ENCODE measurements at places on chromosomes 2 and 18.

DNA sequence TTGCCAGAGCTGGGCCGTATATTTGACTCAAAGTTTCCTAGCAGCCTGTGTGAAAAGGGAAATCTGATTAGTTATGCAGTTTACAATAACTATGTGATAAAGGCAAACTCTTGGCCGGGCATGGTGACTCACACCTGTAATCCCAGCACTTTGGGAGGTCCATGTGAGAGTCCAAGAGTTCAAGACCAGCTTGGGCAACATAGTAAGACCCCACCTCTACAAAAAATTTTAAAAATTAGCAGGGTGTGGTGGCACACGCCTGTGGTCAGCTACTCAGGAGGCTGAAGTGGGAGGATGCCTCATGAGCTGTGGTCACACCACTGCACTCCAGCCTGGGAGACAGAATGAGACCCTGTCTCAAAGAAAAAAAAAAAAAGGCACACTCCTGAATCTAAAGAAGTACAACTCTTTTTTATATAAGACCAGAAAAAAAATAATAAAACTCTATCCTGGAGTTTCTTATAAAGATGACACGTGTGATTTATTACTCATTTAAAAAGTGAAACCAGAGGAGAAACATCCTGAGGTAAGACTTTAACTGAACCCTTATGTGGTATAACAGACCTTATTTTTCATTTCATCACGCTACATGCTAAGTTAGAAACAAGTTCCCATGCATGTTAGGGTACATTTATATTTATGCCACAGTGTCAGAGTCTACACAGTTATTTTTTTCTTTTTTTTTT, 32.6 kb upstream of the KCMF1 start:
- no peak for DNase-seq

- DNase-seq, result no peak
Observed at GRCh38 chr2:143255899-143256298, 126.7 kb downstream of the ARHGAP15 start.

GRCh38 chr18:13258921-13259320, 40.4 kb downstream of the LDLRAD4 start:
- DNase-seq, result no peak

- no peak for DNase-seq
Observed at GRCh38 chr2:46589356-46589755, 110.0 kb downstream of the TMEM247 start.

DNA sequence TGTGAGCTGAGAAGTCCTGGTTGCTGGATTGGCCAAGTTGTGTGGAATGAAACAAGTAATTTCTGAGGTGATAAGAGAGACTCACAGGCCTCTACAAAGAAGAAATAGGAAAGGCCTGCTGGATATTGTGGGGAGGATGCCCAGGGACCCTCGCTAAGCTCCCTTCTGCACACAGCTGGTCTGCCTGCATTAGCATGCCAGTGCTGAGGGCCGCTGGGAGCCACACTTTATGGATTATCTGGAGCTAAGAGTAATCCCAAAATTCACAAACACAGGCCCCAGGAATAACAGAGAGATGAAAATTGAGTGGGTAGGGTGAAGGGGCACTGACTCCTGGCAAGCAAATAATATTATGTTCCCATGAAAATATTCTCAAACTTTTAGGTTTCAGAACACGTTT, 114.9 kb upstream of the SIX3 start:
- DNase-seq, result no peak

- DNase-seq, result no peak
Observed at GRCh38 chr2:189599245-189599644, 18.7 kb upstream of the SLC40A1 start.

DNA sequence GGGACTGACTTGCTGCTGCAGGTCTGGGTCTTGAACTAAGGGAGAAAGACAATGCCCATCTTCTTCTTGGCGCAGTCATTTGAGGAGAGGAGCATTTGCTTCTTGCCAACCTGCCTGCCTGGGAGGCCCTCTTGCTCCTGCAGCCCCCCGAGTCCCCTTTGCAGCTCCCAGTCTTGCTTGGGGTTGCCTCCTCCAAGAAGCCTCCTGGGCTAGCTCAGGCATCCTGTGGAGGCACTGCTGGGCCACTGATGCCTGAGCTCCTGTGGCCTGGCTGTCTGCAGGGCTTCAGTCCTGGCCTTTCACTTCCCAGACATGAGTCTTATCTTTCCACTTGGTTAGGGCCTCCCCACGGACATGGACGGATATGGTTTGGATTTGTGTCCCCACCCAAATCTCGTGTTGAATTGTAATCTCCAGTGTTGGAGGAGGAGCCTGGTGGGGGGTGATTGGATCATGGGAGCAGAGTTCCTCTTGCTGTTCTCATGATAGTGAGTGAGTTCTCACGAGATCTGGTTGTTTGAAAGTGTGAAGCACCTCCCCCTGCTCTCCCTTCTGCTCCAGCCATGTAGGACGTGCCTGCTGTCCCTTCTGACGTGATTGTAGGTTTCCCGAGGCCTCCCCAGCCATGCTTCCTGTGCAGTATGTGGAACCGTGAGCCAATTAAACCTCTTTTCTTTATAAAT, 17.3 kb downstream of the HPCAL1 start:
- DNase-seq, result no peak

- DNase-seq, result no peak
Observed at GRCh38 chr2:142069251-142069888, 61.4 kb downstream of the LRP1B start.

DNA sequence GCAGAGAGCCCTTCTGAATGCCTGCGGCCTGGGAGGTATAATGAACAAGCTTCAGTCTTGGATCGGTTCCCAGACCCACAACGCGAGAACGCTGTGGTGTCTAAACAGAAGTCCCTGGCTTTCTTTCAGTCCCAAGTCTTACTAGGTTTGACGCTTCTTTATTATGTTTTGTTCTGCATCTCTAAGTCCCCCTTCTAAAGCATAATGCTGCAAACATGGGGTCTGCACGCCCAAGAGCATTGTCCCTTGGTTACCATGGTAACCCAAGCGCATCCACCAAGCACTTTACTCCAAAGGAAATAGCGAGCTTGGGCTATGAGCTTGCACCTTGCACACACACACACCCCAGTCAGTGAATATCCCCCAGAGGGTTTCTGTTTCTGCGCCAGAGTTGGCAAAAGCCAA, 193.7 kb downstream of the INO80D start:
- no peak for DNase-seq

GRCh38 chr18:56124186-56124585, 514.2 kb downstream of the TXNL1 start:
- no peak for DNase-seq

DNA sequence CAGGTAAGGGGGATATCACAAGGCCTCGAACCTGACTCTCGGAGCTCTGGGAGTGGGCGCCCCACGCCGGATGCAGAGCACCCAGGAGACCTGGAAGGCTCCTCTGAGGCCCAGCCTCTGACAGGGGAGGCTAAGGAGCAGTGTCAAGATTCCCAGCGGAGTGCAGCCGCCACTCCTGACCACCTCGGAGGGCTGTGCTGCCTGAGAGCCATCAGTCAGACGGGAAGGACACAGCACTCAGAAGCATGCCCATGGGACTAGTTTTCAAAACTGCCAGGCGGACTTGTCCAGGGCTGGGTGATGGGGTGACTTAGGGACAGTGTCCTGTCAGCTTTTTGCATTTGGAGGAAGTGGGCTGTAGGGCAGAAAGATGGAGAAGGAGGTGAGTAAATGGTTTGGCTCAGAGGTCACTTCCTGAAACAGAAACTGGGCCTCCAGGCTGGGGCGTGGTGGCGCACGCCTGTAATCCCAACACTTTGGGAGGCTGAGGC, 34.6 kb upstream of the B3GNT7 start:
- DNase-seq, result no peak

DNA sequence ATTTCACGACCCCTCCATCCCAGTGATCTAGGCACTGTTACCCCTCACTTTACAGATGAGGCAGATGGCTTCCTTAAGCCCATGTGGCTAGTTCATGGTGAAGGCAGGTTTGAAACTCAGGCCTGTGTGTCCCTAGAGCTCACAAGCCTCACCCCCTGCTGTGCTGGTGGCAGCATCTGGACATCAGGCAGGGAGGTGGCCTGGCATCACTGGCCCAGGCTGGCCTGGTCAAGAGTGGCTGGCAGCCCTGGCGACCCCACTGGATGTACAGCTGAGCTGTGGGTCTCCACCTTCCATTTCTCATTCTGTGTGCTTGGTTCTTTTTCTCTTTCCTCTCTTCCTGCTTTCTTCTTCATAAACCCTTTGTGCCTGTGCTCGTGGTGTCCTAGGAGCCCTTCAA, 56.3 kb downstream of the BOLA3 start:
- no peak for DNase-seq

- no peak for DNase-seq
Observed at GRCh38 chr2:85181134-85181631, 48.0 kb downstream of the TCF7L1 start.

DNA sequence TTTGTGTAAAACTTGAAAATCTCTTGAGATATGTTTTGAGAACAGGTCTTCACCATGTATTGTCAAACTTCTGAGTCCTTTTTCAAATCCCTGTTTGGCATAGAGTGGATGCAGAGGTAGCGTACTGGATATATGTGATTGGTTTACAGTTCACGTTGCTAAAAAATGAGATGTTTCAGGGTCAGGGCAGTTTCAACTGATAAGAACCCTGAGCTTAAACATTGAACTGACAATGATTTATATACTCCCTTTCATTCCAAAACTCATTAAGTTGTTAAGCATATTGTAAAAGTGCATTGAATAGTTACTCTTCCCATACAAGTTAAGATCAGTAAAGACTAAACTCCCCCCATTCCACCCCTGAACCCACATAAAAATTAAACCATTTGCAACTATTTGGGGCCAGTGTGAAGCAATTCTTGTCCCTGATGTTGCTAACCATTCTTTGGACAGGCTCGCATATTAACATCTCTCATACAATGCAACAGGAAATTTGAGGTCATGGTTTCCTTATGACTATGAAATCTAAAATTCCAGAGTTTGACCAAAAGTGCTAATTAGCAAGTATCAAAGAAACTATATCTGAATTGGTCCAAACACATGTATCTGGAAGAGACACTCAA, 470.9 kb upstream of the ACVR2A start:
- DNase-seq, result no peak

- no peak for DNase-seq
Observed at GRCh38 chr18:59616501-59616900, 80.7 kb downstream of the CCBE1 start.

- no peak for DNase-seq
Observed at GRCh38 chr2:2719015-2719414, 387.9 kb upstream of the MYT1L start.

DNA sequence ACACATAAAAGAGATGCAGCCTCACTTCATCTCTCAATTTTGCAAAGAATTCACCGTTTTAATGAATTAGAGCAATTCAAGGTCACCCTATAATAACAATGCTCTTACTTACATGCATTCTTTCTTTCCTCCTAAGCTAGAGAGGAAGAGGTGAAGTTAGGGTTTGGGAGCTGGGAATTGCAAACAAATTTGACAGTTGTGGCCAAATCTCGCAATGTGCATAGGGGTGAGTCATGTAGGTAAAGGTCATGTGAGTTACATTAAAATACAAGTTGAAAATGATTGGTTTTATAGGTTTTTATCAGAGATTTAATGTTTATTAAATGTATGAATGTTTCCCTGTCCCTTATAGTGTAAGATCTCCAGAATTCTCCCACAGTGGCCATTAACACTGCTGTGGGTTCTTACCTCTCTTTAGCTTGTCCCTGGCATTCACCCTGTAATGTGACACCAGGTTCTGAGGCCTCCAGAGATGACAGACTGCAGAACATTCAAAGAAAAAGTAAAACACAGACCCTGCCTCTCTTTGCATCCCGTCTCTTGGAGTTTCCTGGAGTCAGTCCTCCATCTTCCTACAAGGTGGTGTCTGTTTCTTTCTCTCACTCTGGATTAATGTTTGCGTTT, 53.7 kb upstream of the LGALSL start:
- no peak for DNase-seq

- DNase-seq, result no peak
Observed at GRCh38 chr18:68676913-68677312, 38.0 kb downstream of the TMX3 start.

DNA sequence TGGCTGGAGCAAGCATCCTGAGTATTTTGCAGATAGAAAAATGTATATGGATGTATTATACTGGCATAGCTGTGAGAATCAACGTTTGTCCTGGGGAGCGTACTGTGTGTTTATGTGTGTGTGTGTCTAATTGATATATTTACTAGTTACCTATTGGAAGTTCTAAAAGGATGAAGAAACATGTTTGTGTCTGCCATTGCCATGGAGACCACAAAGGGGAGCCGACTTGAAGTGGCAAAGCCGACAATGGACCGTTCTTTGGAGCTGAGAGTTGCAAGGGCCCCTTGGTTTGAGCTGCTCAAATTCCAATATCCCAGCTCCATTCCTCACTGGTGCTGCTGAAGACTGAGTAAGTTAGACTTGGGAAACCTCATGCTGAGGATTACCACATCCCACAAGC, 14.3 kb upstream of the SLC25A52 start:
- no peak for DNase-seq

DNA sequence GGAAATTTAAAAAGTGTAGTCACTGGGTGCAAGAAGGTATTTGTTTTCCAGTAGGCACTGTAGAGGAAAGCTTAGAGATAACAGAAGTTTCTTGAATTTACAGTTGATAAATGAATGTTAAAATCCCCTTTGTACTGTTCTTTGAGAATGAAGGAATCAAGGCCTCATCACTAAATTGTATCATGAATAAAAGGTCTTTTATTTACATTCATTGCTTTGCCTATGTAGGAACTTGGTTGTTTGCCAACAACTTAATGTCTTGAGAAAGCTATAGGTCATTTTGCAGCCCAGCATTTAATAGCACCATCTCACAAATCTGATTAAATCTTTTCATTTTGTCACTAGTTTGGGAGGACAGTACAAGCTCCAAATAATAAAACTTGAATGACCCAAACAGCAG, 213.9 kb upstream of the ITGA4 start:
- DNase-seq, result no peak
